ENCODE measurements at places on chromosomes 1 and 21. TPM values are rescaled to one million over a fixed set of nuclear protein-coding genes. Genes with fewer than 3 reads are reported as not detected.

GRCh38 chr1:156488566-156489165 is 11.9 kb downstream of the MEF2D start:
- no peak for DNase-seq

- no peak for DNase-seq
These were observed 109.3 kb downstream of the GDAP2 start for GRCh38 chr1:117820096-117820495.

- DNase-seq = no peak
These were observed 115.8 kb downstream of the DSCAM start for GRCh38 chr21:40731206-40731605.

Gene LCE1B
- polyA plus RNA-seq = not detected

- DNase-seq = peak; percentile 95
These were observed 27.8 kb downstream of the ECE1 start for GRCh38 chr1:21262293-21263051.

GRCh38 chr1:62128745-62129144 is 65.9 kb upstream of the L1TD1 start:
- no peak for DNase-seq

DNA sequence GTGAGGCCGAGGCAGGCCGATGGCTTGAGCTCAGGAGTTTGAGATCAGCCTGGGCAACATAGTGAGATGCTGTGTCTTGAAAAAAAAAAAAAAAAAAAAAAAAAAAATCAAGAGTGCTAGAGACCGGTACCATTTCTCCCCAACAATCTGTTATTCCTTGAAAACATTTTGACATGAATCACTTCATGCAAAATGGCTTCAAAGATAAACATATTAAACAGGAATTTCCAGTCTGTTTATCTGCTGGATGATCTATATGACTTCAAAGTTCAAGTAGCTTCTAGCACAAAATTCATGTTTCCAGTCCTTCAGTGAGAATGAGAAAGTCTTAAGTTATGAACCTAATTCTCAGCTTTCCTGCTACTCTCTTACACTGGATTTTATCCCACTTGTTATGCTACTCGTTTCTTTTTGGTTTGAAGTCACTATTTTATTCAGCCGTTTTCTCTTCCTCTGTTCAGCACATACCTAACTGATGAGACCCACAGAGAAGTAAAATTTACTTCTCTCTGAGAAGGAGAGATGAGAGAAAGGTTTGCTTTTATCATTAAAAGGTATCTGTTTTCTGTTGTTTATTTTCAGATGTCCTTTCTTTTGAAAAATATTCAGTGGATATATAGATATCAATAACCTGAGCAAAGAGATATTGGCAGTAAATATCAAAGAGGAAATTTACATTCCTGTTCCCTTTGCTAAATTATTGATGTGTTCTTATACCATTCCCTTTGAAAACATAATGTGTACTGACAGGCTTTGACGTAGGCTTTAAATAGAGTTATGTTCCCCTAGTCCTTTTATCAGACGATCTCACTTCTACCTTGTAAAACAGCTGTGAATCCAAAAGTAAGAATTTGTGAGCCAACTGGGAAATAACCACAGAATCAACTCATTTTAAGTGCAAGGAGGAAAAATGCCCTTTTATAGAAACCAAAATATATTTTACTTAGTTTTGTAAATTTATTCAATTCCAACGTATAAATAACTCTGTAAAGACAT is 38.2 kb downstream of the CD46 start:
- peak; percentile 43 for DNase-seq
